ENCODE measurements at places on chromosomes 12 and 14.

DNA sequence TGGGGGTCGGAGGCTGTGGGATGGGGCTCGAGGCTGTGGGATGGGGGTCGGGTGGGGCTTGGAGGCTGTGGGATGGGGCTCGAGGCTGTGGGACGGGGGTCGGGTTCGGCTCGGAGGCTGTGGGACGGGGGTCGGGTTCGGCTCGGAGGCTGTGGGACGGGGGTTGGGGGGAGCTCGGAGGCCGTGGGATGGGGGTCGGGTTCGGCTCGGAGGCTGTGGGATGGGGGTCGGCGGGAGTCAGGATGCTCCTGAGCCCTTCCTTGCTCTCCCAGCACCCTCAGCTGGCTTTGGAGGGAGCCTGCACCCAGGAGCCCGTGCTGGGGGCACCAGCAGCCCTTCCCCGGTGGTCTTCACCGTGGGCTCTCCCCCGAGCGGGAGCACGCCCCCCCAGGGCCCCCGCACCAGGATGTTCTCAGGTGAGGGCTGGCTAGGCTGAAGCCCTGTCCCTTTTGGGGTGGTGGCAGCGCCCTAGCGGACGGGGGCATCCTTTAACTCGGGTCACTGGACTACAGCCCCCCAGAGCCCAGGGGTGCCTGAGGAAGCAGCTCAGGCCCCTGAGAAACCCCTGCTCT is 11.9 kb upstream of the PUS1 start:
- no peak for DNase-seq

- no peak for DNase-seq
These were observed 202.6 kb downstream of the ANO6 start for GRCh38 chr12:45418520-45418919.

- no peak for DNase-seq
These were observed 29.8 kb downstream of the FNTB start for GRCh38 chr14:65016471-65016870.

- no peak for DNase-seq
These were observed 79.7 kb upstream of the RAP1B start for GRCh38 chr12:68530965-68531364.

DNA sequence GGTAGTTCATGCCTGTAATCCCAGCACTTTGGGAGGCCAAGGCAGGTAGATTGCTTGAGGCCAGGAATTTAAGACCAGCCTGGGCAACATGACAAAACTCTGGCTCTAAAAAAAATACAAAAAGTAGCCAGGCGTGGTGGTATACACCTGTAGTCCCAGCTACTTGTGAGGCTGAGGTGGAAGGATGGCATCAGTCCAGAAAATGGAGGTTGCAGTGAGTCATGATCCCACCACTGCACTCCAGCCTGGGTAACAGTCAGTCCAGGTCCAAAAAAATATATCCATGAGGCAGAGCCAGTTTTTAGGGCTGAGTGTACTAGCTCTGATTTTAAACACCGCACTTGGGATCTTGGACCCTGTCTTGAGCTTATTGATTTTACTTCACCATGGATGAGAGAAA is 30.6 kb upstream of the FICD start:
- no peak for DNase-seq

- no peak for DNase-seq
These were observed 11.1 kb downstream of the DAAM1 start for GRCh38 chr14:59199614-59200013.

DNA sequence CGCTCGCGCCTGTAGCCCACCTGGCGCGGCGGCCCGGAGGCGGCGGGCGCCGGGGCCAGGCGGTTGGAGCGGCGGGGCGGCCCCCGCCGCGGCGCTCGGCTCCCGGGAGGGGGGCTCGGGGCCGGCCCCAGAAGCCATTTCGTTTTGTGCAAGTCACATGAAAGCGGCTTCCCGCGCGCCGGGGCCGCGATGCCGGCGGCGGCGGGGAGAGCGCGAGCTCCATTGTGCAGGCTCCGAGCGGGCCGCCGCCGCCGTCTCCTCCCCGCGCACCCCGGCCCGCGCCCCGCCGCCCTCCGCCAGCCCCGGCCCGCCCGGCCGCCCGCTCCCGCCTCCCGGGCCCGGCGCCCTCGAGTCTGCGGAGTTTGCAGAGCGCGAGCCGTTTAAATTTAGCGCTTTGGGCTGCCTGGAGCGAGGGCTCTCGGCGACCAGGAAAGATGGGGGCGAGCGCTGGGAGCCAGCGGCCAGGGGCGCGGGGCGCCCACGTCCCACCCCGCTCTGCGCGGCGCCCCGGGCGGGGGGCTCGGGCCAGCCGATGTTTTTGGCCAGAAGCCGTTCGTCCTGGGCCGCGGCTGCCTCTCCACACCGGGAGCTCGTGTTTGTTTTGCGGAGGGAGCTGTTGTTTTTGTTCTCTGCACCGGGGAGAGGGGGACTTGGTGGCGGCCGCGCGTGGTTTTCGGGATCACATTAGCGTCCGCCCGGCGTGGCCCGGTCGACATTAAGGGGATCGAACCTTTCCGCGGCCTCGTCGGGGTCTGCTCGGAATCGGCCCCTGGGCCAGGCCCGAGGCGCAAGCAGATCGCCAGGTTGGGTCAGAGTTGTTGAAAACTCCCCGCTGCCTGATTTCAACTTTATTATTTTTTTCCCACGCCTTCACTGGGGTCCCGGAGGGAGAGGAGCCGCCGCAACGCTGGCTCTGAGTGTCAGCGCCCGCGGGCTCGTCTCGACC is 982 bp downstream of the BCL7A start:
- DNase-seq: peak; percentile 65

- no peak for DNase-seq
These were observed 75.7 kb downstream of the SSPN start for GRCh38 chr12:26271024-26271423.

DNA sequence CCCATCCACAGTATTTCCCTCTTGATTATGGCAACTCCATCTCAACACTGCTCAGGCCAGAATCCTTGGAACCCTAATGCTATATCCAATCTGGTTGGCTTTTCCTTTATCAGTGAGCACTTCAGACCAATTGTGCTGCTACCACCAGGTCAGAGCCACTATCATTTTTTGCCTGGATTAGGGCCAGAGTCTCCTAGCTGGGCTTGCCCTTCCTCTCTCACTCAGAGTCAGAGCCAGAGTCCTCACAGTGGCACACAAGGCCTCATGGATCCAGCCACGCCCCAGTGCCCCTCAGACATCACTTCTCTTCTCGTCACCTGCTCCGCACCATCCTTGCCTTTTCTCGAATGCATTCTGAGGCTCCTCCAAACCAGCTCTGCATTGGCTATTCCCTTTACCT is 211.1 kb downstream of the ANO6 start:
- DNase-seq: no peak

All from NCI-H526 (cell line).